ENCODE measurements at places on chromosomes 7 and 10.

DNA sequence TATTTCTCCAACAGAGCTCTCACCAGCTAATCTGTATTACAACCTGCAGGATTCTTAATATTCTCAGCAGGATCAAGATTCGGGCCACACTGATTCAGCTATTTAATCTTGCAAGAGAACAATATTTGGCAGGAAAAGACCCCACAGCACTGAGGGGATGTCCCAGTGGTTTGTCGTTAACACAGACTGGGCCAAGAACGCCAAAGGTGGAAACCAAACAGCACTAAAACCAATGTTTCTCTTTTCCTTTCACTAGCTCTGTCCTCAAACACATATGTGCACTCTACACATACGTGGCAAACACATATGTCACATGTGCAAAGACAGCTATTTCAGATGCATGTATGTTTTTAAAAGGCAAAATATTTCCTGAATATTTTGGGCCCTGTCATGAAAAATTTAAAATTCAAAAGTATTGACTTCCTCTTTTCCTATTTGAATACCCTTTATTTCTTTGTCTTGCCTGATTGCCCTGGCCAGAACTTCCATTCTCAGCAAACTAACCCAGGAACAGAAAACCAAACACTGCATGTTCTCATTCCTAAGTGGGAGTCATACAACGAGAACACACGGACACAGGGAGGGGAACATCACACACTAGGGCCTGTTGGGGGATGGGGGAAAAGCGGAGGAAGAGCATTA is 51.7 kb upstream of the NEBL start:
- DNase-seq = no peak

- no peak for DNase-seq
Measured at GRCh38 chr7:30249986-30250774, 34.2 kb upstream of the ZNRF2 start.

GRCh38 chr7:109582211-109582610 is 1012.5 kb downstream of the DNAJB9 start:
- DNase-seq = no peak

DNA sequence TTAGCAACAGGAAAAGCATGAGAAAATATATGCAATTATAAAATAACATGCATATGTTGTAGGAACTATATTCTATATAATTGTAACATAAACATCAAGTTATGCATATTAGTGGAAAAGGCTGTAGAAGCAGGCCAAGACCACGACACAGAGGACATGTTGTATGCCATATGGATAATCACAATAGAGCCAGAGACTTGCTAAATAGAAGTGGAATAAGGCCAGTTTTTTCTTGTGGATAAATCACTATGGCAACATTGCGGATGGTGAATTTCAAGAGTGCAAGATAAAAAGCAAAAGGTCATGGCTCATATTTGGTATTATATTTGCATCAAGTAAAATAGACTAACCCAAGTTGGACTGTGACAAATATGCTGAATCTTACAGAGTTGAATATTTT is 93.0 kb downstream of the PCDH15 start:
- DNase-seq = no peak

DNA sequence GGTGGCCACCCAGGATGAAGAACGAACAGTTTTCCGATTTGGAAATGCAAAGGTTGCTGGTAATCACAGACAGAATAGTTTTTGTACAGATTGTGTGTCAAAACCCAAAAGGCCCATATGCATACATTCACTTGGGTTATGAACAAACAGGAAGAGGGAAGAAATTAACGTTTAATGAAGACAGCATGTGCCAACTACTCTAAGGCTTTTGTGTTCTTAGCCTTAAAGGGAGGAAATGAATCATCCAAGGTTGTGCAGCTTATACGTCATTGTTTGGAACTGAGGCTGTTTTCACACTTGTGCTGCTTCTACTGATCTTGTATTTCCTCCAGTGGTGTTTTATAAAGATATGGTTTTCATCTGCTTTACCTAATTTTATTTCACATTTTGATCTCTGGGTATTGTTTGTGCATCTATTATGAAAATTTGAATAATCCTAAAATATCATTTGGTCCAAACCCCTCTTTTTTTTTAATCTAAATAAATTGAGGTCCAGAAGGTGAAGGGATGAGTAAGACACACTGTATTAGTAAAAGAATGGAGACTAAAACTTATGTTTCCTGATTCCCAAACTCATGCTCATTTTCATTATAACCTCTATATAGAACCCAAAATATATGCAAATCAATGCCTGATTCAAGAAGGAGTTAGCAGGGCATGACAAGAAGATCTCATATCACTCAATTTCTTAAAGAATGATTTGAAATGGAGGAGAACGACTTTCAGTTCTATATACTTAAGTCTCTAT is 373.1 kb downstream of the THSD7A start:
- no peak for DNase-seq

DNA sequence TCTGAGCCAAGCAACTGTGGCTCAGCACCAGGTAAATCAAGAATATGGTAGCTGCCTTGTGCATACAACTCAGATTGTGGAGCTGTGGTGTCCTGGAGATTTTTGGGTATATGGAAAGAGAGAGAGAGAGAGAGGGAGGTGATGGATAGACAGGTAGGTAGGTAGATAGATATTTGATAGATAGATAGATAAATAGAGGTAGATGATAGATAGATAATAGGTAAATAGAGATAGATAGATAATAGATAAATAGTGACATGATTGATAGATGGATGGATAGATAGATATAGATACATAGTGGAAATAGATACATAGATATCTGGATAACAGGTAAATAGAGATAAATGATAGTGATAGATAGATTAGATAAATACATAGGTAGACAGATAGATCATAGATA is 206.3 kb downstream of the KLF6 start:
- DNase-seq = no peak

GRCh38 chr10:3782451-3783315 is 2.3 kb downstream of the KLF6 start:
- DNase-seq = peak; percentile 53

DNA sequence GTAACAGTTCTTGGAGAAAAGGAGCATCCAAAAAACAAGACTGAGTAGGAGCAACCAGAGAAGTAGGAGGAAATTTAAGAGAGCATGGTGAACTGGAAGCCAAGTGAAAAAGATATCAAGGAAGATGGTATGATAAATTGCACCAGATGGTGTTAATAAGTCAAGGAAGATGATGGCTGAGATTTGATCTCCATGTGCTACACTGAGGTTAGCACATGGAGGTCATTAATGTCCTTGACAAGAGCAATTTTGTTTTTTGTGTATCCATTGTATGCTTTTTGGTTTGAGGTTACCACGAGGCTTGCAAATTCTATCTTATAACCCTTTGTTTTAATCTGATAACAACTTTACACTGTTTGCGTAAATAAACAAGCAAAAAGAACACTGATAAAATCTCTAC is 11.3 kb upstream of the PTTG1IP2 start:
- DNase-seq = no peak

DNA sequence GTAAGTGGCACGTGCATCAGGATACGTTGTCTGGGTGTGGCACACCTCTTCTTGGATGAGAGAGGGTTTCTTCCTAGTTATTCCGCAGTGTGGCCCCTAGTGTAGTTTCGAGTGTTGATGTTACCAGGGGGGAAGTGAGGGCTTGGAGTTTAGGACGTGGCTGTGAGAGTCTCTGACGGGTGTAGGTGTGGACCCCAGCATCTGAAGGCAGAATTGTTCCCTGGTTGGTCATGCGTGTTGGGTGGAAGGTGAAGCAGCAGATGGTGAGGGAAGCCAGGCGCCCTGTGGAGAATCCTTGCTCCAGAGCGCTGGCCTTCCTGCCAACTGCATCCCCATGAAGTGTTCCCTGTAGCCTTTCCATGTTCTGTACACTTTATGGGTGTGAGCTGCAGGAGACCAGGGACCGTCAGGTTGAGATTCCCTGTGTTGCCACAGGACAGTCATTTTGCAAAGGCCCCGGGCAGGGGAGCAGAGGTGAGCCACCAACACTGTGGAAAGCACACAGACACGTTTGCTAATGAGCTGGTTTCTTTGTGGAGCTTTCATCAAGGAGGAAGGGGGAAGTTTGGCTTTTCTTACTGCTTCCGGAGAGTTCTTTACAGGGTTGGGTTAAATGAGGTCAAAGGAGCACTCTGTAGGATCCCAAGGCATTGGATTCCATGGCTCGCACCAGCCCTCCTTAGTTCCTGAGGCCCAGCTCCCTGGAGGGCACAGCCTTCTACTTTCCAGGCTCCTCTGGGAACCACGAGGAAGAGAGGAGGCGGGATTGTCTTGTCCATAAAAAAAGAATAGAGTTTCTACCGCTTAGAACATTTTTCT is 32.0 kb downstream of the TSPAN14 start:
- no peak for DNase-seq

DNA sequence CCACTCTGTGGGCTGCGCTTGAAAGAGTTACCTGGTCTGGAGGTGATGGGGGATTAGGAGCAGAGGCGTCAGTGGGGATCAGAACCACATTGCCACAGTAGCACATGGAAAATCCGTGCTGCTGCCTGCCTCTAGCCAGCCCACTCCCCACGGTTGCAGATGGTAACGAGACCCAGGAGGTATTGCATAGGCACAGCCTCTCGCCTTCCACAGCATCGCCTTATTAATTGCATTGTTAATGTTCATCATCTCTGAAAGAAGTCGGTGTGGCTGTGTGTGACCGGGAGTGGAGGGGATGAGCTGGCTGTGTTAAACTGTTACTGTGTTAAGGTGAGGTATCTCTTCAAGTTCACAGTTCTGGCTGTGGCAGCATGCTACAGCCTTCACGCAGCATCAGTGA is 35.2 kb upstream of the LRRC4 start:
- DNase-seq = no peak

- no peak for DNase-seq
Measured at GRCh38 chr10:131848741-131849590, 51.8 kb upstream of the PPP2R2D start.

- DNase-seq = no peak
Measured at GRCh38 chr10:2456834-2457233, 610.5 kb upstream of the PFKP start.

DNA sequence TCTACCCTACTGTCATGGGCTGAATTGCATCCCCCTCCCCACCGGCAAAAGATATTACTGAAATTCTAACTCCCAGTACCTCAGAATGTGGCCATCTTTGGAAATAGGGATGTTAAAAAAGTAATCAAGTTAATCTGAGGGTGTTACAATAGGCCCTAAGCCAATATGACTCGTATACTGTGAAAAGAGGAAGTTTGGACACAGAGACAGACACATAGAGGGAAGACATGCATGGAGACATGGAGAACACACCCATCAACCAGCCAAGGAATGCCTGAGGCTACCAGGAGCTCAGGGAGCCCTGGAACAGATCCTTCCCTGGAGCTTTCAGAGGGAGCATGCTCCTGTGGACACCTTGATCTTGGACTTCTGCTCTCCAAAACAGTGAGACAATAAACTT is 138.2 kb upstream of the ADO start:
- DNase-seq = no peak

- no peak for DNase-seq
Measured at GRCh38 chr10:120516426-120516825, 59.4 kb downstream of the PLPP4 start.

- DNase-seq = no peak
Measured at GRCh38 chr7:12907774-12908173, 220.3 kb downstream of the ARL4A start.

- peak; percentile 1 for DNase-seq
Measured at GRCh38 chr7:130732980-130733930, 752 bp downstream of the KLF14 start.

GRCh38 chr10:97923057-97923456 is 73.4 kb downstream of the GOLGA7B start:
- no peak for DNase-seq

GRCh38 chr10:127319271-127319670 is 122.9 kb upstream of the INSYN2A start:
- DNase-seq = no peak

DNA sequence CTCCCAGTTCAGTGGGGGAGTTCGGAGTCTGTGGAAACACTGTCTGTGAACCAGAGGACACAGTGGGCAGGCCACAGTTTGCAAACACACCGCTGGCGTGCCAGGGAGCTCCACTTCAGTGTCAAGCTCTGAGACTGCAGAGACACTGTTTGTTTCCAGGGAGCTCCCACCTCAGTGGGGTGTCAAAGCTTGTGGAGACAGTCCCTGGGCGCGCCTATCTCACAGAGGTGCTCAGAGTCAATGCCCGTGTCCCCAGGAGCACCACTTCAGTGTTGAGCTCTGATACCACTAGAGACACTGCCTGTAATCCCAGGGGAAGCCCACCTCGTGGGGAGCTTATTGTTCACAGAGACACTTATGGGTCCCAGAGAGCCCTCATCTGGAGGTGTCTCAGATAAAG is 4.3 kb downstream of the MYO1G start:
- DNase-seq = no peak

DNA sequence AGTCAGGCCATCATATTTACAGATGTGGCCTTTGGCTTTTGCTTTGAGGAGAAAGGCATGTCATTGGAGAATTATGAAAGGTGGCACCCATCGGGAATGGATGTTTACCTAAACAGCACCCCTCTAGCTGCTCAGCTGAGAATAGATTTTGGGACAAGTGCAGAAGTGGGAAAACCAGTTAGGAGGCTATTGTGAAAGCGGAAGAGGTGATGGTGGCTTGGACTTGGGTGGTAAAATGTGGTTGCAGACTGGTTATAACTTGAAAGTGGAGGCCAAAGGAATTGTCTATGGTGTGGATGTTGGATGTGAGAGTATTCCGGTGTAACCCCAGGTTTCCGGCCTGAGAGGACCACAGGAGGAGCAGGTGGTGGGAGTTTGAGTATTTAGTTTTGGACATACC is 5.2 kb upstream of the SLC12A9 start:
- no peak for DNase-seq

DNA sequence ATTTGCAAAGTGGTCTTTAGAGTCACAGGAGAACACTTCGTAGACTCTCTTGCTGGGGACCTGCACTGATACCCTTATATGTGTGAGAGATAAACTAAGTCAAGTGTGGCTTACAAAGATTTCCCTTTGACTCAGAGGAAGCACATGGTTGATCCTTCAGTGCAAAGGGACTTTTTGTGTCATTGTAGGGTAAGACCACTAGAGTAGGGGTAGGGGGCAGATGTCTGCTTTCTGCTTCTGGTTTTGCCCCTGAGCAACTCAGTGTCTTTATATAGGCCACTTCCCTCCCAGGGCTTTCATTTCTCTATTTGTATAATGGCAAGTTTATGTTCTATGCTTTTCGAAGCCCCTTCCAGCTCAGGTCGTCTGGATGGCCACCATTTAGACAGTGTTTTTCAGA is 281.7 kb downstream of the SORCS3 start:
- no peak for DNase-seq
